ENCODE measurements at places on chromosomes 5 and 9.

GRCh38 chr5:135600971-135601381, 22.2 kb upstream of the CXCL14 start:
- no peak for DNase-seq

DNA sequence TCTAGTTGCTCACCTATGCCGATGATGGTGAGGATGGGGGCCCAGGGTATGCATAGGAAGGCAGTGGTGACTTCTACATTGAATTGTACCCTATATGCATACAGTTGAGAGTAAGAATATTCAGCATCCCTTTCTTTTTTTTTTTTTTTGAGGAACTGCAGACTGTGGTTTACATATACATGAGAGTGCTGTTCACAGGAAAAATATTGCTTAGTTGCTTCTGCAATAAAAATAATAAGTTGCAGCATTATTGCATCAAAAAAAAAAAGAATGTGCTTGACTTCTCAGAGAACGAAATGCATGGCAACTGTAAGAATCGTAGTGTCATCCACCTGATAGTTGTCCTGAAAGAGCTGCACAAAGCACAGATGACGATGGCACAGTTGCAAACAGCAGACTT, 52.8 kb downstream of the PTCD2 start:
- no peak for DNase-seq

DNA sequence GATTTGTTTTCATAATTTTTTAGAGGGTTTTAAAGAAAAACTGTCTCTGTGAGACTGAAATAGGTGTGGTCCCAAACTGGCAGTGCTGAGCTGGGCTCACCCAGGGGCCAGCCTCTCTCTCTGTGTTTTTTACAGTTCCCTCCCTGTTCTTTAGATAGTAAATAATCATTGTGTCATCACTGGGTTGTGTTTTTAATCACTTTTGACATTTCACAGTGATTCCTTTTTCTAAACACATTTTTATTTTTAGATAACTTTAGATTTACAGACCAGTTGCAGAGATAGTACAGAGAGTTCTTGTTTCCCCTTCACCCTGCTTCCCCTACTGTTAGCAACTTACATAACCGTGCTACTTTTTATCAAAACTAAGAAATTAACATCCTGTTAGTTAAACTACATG, 44.4 kb downstream of the MAP1B start:
- no peak for DNase-seq

- no peak for DNase-seq
Measured at GRCh38 chr9:110659891-110660541, 8.6 kb upstream of the MUSK start.

GRCh38 chr9:86470326-86470725, 116.1 kb upstream of the TUT7 start:
- DNase-seq = no peak

DNA sequence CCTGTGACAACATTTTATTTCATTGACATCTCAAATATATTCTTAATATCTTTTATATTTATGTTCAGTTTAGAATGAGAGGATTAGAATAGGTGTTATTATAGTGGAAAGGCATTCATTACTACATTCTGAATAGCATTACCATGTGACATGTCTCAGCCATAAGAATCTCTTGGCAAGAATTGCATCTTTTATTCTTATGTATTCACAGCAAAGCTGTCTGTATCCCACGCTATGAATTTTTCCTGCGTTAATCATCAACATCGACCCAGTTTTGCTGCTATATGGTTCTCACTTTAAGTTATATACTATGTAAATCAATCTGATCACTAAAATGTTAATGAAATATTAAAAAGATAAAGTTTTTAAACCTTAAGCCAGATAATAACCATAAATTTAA, 248.6 kb downstream of the TMEM232 start:
- DNase-seq = no peak

Data from type B pancreatic cell (in vitro differentiated cells).